ENCODE measurements at places on chromosomes 5 and 9. TPM values are rescaled to one million over a fixed set of nuclear protein-coding genes. Genes with fewer than 3 reads are reported as not detected.

The ENTPD2 gene
- total RNA-seq: 26.8 TPM

The FAM200C gene
- 1.9 TPM for total RNA-seq

The ANKRD34B gene
- not detected for total RNA-seq

The C5orf52 gene
- total RNA-seq: 3.5 TPM

The PRSS3 gene
- 107 TPM for total RNA-seq

The PCDHB13 gene
- total RNA-seq: 4.3 TPM

The ENTREP1 gene
- 1.3 TPM for total RNA-seq

The SELENOP gene
- total RNA-seq: 2,199 TPM

The RRAGA gene
- total RNA-seq: 59.4 TPM

The MAMDC4 gene
- total RNA-seq: 15.4 TPM

The EIF4E1B gene
- not detected for total RNA-seq

The NTRK2 gene
- 1.7 TPM for total RNA-seq

The PTGR1 gene
- total RNA-seq: 48.7 TPM

The MYO10 gene
- total RNA-seq: 87.8 TPM

The HACD4 gene
- 6.1 TPM for total RNA-seq

The DPH7 gene
- 24.5 TPM for total RNA-seq

The AMBP gene
- total RNA-seq: not detected

The SLCO4C1 gene
- total RNA-seq: 2.5 TPM

The CACNA1B gene
- 0.12 TPM for total RNA-seq

The ALDOB gene
- 3.0 TPM for total RNA-seq

The STC2 gene
- total RNA-seq: 1.4 TPM

The PDE8B gene
- 6.9 TPM for total RNA-seq

The ORM2 gene
- 1.0 TPM for total RNA-seq

The SLC36A3 gene
- not detected for total RNA-seq

The KDM4C gene
- 50.9 TPM for total RNA-seq

The CCDC183 gene
- total RNA-seq: 4.0 TPM

The SHISAL2B gene
- not detected for total RNA-seq

The LCP2 gene
- total RNA-seq: 13.5 TPM

The ARID3C gene
- total RNA-seq: not detected

The TAF1L gene
- total RNA-seq: not detected

The LHX6 gene
- 2.0 TPM for total RNA-seq

The ATP6V0E1 gene
- 174 TPM for total RNA-seq

The SLC6A19 gene
- total RNA-seq: 29.2 TPM

The IL13 gene
- total RNA-seq: not detected

The SOHLH1 gene
- not detected for total RNA-seq

The ADAMTSL1 gene
- 22.6 TPM for total RNA-seq

The DNAJC18 gene
- 5.1 TPM for total RNA-seq

The SPINK6 gene
- not detected for total RNA-seq

The ZNF454 gene
- total RNA-seq: 1.5 TPM

The FAM221B gene
- total RNA-seq: 0.43 TPM

The CYFIP2 gene
- 25.8 TPM for total RNA-seq

The CXCL14 gene
- total RNA-seq: 16.7 TPM

The GABRA6 gene
- not detected for total RNA-seq

The EPB41L4A gene
- 13.2 TPM for total RNA-seq

Measured in mucosa of descending colon (tissue), 3 donors.